Neural progenitor cell (in vitro differentiated cells): ENCODE measurements at places on chromosomes 12 and 14. TPM values are rescaled to one million over a fixed set of nuclear protein-coding genes. Genes with fewer than 3 reads are reported as not detected.

The KRT3 gene
- total RNA-seq = not detected in 2 replicates

DNA sequence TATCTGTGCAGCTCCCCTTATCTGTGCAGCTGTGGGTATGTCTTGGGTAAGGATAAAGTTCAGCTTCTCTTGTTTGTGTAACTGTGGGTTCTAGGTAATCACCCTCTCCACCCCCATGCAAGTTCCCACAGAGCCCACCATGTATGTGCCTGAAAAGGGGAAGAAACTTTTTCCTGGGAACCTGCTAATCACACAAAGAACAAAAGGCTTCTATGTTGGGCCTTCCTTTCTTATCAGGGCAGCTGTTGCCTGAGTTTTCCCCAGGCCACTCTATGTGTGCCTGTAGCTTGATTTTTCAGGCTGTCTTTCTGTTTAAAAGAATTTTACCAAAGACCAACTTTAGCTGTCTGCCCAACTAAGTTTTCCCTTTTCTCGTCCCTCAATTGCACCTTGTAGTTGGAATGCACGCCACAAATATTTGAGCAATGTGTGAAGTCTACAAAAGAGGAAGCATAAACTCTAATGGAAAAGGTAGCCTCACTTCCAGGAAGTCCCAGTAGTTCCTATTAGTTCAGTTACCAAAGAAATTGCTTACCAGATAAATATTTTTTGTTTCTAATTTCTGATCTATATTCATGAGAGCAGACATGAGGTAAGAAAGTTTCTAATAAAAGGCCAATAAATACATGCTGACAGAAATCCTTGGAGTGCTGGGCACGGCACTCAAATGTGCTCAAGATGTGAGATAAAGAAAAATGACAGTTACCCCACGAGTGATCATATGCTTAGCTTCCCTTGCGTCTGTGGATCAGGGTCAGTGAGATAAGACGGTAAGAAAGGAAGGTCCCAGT lies 2.7 kb upstream of the GALC start:
- DNase-seq = peak; percentile 16

DNA sequence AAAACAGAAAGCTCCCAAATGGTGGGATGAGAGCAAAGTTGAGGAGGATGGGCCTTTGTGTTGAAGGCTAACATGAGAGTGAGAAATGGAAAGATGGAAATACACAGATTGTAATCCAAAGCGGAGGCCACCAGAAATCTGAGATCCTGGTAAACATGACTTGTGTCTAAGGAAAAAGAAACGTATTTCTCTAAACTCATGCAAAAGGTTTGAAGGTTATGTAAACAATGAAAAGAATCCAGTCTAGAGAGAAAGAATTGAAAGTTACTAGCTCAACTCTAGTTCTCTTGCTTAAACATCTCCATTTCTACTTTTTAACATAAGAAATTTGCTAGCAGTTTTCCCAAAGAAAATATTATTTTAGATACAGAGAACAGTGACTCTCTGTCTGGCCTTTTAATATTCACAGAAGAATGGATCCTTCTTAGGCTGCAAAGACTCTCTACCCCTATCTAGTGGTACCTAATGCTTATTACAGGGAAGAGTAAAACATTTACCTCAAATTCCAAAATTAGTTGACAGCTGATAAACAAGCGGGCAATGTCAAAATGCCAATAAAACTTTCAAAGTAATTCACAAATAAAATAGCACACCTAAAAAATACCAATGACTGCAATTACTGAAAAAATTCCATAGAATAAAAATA lies 75.8 kb upstream of the SOX5 start:
- DNase-seq = peak; percentile 20

GRCh38 chr12:59937148-59937547 lies 341.3 kb downstream of the SLC16A7 start:
- DNase-seq = no peak

DNA sequence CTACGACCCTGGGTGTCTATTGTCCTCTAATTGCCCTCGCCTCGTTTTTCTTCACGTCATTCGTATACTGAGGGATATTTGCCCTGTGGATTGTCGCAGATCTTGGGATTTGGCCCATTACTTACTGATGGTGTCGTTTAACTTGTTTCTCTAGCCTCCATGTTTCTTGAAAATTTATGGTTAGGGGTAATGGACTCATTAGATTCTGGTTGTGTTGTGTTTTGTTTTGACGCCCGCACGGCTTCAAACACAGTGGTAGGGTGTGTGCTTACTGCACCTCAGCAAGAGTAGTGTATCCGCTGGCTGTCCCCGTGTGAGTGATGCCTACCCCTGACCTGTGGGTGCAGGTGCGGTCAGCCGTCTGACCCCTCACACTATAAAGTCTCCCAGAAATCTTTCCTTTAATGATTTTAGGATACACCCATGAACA lies 874 bp upstream of the RNU6-8 start:
- peak; percentile 28 for DNase-seq

DNA sequence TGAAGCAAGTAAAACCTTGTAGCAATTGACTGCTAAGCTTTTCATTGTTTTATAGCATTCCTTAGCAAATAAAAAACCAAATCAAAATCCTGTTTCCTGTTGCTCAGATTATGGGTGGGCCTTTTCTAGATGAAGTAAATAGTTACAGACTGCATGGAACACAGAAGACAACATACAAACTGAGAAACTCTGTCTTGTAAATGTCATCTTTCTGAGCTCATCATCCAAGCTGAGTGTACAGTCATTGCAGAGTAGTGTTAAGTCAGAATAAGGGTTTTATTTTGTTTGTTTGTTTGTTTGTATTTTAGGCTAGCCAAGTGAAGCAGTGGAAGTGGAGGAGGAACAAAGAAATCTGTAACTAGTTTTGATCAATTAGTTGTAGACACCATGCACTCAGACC lies 24.4 kb upstream of the BTG1 start:
- DNase-seq = no peak
